ENCODE measurements at places on chromosomes 16 and 17.

GRCh38 chr16:28873543-28874201 is 4.6 kb upstream of the ATP2A1 start:
- DNase-seq = no peak

GRCh38 chr17:55446581-55447205 is 25.1 kb upstream of the MMD start:
- DNase-seq = no peak

DNA sequence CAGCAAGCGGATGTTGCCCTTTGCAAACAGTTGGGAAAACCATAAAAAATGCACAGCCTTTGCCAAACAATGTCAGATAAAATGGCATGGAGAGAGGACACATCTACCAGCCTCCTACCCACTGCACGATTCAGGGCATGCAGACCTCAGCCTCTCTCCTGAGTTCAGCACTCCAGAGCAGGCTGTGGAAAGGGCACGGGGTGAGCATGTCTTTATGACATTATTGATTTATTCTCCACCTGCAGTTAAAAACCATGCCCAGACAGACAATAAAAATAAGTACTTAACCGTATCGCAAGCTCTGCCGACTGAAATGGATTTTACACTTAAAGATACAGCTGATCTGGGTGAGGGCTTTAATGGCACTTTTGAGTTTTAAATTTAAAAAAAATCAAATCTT is 127.1 kb downstream of the MAF start:
- no peak for DNase-seq

- peak; percentile 10 for DNase-seq
Measured at GRCh38 chr16:5328546-5328945, 231.0 kb upstream of the EEF2KMT start.

DNA sequence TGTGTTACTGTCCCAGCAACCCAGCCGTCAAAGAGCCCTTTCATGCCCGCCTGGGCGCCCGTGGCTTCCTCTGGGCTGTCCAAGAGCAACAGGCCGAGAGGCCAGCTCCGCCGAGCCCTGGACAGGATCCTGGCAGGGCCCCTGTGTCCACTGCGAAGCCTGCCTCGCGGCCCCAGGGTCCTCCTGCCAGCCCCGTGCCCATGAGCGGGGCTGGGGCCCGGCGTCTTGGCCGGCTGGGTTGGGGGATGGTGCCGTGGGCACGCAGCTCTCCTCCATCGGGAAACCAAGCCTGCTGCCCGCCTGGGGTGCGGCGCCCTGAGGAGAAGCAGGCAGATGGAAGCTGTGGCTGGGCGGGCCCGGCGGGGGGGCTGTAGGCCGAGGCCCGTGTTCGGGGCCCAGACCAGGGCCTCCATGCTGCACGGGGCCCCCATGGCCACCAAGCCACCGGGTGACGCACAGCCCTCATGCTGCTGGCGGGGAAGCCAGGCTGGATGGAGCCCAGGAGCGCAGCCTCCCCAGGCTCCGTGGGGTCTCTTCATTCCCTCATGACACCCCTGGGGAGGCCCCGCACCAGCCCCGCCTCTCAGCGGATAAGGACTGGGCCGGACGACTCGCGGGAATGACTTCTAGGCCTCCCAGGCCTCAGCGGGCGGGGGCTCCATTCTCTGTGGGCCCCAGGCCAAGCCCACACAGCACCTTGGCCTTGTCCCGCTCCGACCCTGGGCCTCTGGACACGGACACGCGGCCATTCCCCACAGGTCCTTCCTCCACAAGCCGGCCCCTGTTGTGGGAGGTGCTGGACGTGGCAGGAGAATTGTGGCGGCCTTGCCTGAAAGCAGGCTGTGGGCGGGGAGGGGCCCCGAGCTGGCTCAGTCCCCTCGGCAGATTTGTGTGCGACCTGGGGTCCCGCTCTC is at the start of gene C1QTNF8:
Gene C1QTNF8, minus strand, starts transcription at position 76 of the 914 bp plus-strand sequence. CDS start 1,322 bp downstream, outside the sequence.
- no peak for DNase-seq

DNA sequence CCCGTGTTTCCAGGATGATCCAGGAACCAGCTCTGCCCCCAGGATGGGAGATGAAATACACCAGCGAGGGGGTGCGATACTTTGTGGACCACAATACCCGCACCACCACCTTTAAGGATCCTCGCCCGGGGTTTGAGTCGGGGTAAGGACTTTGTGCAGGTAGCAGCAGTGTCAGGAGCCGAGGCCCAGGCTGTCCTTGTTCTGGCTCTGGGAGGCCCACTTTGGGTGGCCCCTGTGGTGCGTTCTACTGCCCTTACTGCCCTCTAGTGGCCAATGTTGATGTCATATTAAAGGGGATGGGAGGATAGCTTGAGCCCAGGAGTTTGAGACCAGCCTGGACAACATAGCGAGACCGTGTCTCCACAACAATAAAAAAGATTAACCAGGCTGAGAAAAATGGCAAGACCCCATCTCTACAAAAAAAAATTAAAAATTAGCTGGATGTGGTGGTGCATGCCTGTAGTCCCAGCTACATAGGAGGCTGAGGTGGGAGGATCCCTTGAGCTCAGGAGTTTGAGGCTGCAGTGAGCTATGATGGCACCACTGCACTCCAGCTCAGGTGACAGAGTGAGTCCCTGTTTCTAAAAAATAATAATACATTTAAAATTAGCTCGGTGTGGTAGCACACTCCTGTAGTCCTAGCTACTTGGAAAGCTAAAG is 20.9 kb upstream of the CLEC18A start:
- DNase-seq = peak; percentile 76

GRCh38 chr17:38562903-38563302 is 42.8 kb downstream of the SRCIN1 start:
- peak; percentile 53 for DNase-seq

DNA sequence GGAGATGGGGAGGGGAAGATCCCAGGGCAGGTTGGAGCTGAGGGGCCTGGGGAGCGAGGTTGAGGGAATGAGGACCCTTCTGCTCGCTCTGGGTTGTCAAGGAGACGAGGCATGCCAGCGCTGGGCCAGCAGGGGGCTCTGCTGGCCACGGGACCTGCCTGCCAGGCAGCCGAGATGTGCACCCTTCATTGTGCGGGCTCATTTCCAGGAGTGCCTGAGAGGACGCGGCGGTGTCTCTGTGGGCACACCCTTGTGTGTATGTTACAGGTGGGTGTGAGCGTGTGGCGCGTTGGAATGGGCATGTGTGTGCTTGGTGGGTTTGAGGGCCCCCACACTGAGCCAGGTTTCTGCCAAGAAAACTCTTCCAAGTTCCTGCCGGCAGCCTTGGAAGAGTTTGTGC is 15.9 kb downstream of the ARHGAP23 start:
- DNase-seq = peak; percentile 70

DNA sequence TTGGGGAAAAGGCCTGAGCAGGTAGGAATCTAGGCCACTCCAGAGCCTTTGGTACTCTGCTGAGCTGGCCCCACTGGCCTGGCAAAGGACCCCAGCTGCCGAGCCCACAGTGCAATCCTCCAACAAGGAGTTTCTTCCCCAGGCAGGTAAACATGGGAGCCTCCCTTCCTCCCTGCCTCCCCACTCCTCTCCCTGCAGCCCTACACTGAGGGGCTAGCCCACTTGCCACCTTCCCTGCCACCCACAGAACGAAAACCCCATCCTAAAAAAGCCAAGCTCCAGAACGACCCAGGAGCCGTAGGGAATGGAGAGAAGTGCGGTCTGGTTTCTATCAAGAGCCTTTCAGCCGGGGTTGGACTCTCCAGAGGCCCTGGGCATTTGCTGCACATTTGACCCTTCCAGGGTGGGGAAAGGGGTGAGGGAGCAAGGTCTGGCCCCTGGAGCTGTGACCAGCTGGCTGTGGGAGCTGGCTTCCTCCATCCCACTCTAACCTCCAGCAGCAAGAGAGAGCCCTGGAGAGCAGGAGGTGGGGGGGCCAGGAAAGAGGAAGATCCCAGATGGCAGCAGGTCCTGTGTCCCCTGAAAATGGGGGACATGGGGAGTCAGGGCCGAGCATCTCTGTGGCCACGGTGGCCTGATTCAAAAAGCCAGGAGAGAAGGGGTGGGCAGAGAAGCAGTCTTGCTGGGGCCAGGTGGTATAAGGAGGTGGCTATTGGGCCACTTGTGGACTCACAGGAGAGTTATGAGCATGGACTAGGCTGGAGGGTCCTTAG is 1.3 kb downstream of the HID1 start:
- no peak for DNase-seq

DNA sequence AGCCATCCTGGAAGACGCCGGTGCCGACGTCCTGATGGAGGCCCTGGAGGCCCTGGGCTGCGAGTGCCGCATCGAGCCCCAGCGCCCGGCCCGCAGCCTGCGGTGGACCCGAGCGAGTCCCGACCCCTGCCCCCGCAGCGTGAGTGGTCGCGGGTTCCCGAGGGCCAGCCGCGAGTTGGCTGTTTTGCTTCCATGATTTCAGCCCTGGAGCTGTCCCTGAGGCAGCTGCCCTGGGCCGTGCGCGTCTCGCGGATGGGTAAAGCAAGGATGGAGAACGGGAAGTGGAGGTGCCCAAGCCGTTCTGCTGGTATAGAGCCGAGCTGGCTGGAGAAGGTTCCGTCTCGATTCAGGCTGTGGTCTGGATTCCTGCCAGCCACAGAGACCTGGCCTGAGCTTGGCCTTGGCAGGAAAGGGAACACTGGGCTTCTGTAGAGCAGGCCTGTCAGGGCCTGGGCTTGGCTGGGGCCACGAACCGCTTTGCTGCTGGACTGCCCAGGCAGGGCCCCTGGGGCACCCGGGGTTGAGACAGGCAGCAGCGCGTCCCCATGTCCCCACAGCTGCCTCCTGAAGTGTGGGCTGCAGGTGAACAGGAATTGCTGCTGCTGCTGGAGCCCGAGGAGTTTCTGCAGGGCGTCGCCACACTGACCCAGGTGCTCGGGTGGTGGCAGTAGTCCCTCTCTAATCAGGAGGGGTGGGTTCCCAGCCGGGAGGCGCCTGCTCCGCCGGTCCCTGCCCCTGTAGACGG is 941 bp upstream of the MRPS34 start:
- DNase-seq = no peak

DNA sequence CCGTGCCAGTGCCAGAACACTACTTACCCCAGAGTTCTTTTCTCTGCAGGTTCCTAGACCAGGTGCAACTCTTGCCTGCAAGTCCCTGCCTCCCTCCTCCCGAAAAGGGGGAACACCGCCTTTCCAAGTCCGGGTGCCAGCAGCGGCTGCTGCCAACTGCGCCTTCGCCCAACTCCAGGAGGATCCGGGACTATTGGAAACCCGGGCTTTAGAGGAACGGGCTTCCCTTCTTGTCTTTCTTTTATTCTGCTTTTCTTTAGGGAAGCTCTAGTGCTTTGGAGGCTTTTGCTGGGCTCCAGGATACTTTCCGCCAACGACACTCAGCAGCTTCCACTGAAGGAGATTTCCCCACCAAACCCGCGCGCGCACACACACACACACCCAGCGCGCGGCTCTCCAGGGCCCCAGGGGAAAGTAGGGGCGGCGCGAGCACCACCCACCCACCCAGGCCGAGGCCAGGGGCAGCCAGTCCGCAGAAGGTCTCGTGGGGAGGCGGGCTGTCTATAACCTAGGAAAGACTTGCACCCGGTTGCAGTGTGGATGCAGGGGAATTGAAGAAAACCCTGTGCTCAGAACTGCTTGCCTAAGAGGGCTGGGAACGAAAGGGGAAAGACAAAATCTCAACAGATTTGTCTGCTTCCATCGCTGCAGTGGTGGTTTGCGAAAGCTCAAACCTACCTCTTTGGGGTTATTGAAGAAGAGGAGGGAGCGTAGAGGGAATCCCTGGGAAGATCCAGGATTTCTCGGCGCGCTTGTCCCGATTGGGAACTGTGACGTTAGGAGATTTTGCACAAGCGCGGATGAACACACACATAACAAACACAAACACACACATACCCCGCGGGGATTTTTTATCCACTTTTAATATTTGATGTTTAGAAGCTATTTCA is 977 bp upstream of the CA10 start:
- no peak for DNase-seq

DNA sequence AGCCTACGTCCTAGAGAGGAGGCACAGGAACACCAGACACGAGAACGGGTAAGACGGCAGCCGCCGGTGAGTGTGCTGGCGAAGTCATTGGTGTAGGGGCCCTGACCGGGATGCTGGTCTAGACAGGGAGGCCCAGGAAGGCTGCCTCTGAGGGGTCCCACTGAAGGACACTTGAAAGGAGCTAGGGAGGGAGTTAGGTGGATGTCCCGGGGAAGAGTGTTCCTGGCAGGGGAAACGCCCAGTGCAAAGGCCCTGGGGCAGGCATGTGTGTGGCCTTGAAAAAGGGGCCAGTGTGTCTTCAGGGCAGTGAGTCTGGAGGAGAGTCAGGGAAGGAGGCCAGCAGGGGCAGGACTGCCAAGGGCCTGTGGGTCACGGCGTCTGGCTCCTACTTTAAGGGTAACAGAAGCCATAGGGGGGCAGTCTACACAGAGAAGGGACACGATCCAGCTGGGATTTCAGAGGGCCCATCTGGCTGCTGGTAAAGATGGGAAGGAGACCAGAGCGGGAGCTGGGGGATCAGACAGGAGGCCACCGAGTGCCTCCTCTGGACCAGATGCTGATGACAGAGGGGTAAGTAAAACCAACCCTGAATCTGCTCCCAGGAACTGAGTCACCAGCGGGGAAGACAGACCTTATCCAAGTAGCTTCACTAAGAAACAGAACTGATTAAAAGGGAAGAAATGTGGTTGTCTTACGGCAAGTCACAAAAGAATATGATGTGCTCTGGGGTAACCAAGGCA is 115.9 kb downstream of the LITAF start:
- DNase-seq = no peak

GRCh38 chr17:68161644-68162428 is 86.0 kb upstream of the AMZ2 start:
- DNase-seq = peak; percentile 18

DNA sequence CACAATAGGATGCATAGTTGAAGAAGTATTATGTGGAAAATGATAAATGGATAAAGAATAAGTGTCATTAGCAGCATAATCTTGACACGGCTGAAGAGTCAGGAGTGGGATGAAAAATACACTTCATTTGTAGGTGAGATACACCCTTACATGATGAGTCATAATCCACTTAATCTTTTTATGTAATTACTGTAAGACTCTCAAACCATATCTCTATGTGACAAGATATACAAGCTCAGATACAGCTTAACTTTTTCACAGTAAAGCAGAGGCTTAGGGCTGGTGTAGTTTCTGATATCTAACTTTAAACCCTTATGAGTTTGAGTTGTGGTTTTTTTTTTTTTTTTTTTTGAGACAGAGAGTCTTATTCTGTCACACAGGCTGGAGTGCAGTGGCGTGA is 101.2 kb downstream of the FTO start:
- no peak for DNase-seq

- DNase-seq = peak; percentile 84
Measured at GRCh38 chr16:81415751-81416150, 28.9 kb upstream of the CMIP start.

- DNase-seq = peak; percentile 87
Measured at GRCh38 chr17:15123593-15124263, 141.4 kb downstream of the PMP22 start.

- DNase-seq = no peak
Measured at GRCh38 chr17:29645515-29646051, 22.9 kb upstream of the CORO6 start.
